ENCODE measurements at places on chromosomes 3 and 15. TPM values are rescaled to one million over a fixed set of nuclear protein-coding genes. Genes with fewer than 3 reads are reported as not detected.

The PRSS50 gene
- total RNA-seq = 0.47 TPM

The SKIC8 gene
- 44.2 TPM for total RNA-seq

The SEMA7A gene
- total RNA-seq = 15.0 TPM

The SLC12A1 gene
- 1.0 TPM for total RNA-seq

The GASK1A gene
- 7.9 TPM for total RNA-seq

The WDR72 gene
- 2.1 TPM for total RNA-seq

The ZPLD1 gene
- total RNA-seq = not detected

The MYZAP gene
- 0.94 TPM for total RNA-seq

The POLQ gene
- total RNA-seq = 15.3 TPM

The PPP1R14D gene
- total RNA-seq = not detected

The DET1 gene
- 6.1 TPM for total RNA-seq

Data from H1 (cell line).